Esophagus muscularis mucosa (tissue), 4 donors: ENCODE measurements at places on chromosomes 16 and 17. TPM values are rescaled to one million over a fixed set of nuclear protein-coding genes. Genes with fewer than 3 reads are reported as not detected.

Gene TVP23C
- 5.4 TPM for total RNA-seq

DNA sequence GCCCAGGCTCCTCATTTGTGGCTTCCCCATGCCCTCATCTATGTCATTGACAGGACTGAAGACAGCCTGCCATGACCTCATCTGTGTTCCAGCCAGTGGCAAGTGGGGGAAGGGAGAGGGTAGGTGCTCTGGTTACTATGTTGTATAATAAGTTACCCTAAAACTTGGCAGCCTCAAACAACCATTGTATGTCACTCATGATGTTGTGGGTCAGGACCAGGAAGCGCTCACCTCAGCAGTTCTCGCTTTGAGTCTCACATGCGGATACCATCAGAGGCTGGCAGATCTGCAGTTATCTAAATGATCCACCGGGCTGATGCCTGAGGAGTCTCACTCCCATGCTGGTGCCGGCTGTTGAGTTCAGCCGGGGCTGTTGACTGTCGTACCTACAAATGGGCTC, 89.0 kb upstream of the TMEM97 start:
- no peak for DNase-seq

DNA sequence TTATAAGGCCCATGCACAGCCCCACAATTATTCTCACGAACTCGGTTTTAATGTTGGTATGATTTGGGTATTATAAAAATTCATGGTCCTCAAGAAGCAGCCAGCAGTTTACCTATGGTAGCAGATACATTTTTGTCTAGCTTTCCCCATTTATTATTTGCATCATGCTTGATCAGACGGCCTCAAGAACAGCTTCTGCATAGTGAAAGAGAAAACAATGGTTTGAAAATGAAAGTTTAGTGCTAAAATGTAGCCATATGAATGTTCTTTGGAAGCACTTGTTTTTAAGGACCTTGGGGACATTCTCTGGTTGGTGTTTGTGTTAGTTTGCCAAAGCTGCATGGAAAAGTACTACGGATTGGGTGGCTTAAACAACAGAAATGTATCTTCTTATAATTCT, 72.4 kb upstream of the CPHXL start:
- DNase-seq = no peak

- no peak for DNase-seq
Observed at GRCh38 chr17:74037320-74037719, 166.2 kb upstream of the RPL38 start.

DNA sequence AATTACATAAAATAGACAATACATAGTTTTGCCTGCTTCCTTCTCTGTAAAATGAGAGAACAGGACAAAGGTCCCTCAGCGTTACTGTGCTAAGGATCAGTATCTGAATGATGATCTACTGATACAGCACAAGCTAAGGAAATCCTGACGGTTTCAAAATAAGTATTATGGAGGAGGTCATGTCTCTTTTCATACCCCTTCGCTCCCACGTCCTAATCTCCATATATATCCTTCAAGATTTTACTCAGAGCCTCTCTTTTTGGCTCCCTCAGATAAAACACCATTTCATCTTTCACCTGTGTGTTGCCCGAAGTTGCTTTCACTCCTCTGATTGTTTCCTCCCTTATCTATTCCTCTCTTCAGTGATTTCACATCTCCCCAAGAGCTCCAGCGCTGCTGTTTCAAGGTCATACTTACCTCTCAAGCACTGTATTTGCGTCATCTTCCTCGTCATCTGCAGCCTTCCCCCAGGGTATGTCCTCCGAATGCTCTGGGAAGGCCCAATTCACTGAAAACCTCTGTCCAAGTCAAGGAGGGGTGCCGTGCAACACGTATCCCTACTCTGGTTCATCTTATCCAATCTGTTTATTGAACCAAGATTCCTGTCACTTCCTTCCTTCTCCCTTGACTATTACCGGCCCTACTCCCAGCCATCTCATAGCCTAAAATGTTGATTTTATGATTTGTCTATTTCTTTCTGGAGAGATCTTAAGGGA, 1.2 kb upstream of the BLTP2 start:
- no peak for DNase-seq

Gene CLEC18A
- 0.50 TPM for total RNA-seq

GRCh38 chr16:23081675-23082119, 67.6 kb downstream of the USP31 start:
- DNase-seq = no peak

DNA sequence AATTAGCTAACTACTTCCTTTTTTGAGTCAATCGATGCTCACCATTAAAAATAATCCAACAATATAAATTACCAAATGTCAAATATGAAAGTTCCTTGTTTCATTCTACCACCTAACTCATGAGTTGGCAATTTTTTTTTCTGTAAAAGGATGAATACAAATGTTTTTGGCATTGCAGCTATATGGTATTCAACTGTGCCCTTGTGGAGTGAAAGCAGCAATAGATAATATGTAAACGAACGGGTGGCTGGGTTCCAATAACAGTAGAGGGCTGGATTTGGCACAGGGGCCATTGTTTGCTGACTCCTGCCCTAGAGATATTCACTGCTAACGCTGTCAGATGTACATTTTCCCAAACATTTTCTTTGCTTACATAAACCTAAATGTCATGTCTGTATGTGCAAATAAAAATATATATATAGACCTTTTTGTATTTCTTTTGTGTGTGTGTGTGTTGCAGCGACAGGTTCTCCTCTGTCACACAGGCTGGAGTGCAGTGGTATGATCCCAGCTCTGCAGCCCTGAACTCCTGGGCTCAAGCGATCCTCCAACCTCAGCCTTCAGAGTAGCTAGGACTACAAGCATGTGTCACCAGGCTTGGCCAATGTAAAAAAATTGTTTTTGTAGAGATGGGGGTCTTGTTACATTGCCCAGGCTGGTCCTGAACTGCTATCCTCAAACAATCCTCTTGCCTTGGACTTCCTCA, 73.9 kb downstream of the RPGRIP1L start:
- DNase-seq = no peak

Gene RHBDF2
- total RNA-seq = 12.9 TPM
